Endodermal cell (in vitro differentiated cells): ENCODE measurements at places on chromosomes 2 and 18. TPM values are rescaled to one million over a fixed set of nuclear protein-coding genes. Genes with fewer than 3 reads are reported as not detected.

- no peak for DNase-seq
Observed at GRCh38 chr2:172464400-172465129, 37.2 kb downstream of the ITGA6 start.

DNA sequence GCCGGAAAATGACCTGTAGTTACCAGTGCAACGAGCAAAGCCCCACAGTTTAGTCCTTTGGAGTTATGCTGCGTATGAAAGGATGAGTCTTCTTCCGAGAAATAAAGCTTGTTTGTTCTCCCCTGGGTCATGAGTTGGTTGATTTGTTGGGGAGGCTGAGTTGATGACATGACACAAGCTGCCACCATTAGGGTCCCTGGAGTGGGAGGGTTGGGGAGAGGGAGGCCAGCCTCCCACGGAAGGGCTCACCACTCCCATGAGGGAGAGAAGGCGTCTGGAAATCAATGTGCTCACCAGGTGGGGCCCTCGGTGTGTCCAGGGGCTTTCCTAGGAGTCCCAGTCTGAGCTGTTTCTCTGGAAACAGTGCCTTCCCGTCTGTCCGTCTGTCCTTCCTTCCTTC, 7.4 kb upstream of the DGKD start:
- no peak for DNase-seq

DNA sequence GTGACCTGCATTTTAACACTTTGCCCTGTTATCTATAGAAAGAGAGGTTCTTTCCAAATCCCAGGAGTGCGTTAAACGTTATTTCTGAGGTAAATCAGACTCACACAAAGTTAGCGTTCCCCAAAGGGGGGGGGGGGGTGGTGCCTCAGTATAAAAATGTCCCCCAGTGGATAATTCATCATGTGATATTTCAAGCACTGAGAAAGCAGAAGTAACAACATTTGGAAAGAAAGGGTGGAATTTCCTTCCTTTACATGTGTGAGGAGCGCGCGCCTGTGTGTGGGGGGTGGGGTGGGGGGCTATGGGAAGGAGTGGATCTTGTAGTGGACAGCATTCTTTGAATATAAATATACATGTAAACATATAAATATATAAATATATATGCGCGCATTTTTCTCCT, 630.9 kb downstream of the NYAP2 start:
- peak; percentile 52 for DNase-seq

DNA sequence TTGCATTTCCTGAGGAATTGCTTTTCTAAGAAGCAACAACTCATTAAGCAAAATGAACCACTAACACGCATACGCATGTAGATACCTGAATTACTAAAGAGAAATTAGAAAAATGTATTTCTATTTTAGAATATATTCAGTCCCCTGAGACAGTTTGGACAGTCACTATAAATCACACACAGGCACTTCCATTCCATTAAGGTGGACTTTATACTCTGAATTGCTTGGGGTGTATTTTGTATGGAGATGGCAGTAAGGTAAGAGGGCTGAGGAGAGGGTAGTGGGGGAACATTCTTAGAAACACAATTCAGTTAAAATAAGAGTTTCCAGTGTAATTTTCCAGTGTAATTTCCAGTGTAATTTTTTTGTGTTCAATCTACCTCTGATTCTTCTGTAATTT, 1.8 kb downstream of the CCDC141 start:
- no peak for DNase-seq

DNA sequence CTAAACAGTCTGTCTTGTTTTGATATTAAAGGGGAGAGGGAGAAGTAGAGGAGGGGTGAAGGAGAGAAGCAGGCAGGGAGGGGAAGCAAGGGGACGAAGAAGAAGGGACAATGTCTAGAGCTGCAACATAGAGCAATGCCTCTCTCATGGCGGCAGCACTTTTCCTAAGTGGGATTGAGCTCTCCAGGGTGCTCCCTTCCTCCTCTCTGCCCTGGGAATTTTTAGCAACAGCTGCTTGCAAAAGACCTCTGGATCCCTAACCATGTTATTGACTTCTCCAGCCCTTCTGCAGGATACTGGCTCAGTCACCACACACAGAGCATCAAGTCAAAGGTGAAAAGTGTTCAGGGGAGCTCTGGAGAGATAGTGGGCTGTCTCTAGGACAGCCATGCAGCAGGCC, 734.9 kb downstream of the EPHA4 start:
- DNase-seq = peak; percentile 44

The TNS1 gene
- 1.9 to 4.2 TPM (median 2.8 TPM) in 3 replicates for total RNA-seq

The GPR45 gene
- total RNA-seq = not detected in 3 replicates

The FOXI3 gene
- total RNA-seq = 0.16 to 1.4 TPM (median 0.93 TPM) in 3 replicates

The CXCR1 gene
- not detected in 2 replicates for total RNA-seq
